ENCODE measurements at places on chromosomes 6 and 20. TPM values are rescaled to one million over a fixed set of nuclear protein-coding genes. Genes with fewer than 3 reads are reported as not detected.

GRCh38 chr6:37667050-37667814 lies 30.5 kb downstream of the MDGA1 start:
- no peak overlapping the region for H3K4me3 ChIP-seq
- H3K27me3 ChIP-seq = peaks cover 10% of the 10 kb centered on the region
- DNase-seq = peak; percentile 77
- H3K4me1 ChIP-seq = peaks cover 42% of the 10 kb centered on the region
- H3K27ac ChIP-seq = peak overlapping the region; percentile 5

DNA sequence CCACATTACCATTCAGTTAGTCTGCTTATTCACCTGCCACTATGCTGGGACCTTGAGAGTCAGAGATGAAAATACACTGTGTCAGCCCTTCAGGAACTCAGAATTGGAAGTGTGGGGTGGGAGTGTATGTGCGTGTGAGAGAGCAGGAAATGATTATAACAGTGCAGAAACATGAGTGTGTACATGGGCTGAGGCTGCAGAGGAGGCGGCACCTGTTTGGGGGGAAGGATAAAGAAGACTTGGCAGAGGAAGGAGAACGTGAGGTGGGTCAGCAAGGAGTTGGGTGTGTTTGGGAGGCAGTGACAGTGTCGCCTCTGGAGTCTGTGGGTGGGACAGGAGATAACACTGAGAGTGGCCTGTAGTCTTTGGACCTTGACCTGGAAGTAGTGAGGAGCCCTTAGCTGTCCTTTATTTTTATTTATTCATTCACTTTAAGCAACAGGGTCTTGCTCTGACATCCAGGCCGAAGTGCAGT lies 3.1 kb downstream of the CHMP4B start:
- no peak overlapping the region for H3K27ac ChIP-seq
- H3K4me3 ChIP-seq = no peak overlapping the region
- H3K27me3 ChIP-seq = no peaks in the 10 kb centered on the region
- DNase-seq = no peak
- peaks cover 51% of the 10 kb centered on the region for H3K4me1 ChIP-seq
- peaks cover 13% of the 10 kb centered on the region for H3K36me3 ChIP-seq

DNA sequence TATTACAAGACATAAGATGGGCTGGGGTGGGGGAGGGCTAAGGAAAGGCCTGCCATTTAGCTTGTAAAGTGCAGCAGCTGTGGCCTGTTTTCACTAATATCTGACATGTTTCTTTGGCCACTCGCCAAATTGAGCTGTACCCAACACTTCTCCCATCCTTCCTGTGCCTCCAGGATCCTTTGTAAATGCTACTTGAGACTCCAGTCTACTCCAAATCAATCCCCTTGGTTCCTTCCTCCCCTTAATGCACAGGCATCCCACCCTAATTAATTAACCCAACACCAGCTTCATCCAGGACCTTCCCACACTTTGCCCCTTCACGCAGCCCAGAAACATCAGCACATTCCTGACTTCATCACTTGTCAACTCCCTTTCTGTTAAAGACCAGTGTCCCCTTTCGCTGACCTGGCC lies 55.0 kb upstream of the TCF21 start:
- H3K4me3 ChIP-seq = no peak overlapping the region
- H3K27me3 ChIP-seq = no peaks in the 10 kb centered on the region
- no peak overlapping the region for H3K27ac ChIP-seq
- DNase-seq = no peak
- no peaks in the 10 kb centered on the region for H3K36me3 ChIP-seq
- peaks cover 14% of the 10 kb centered on the region for H3K4me1 ChIP-seq

Gene TFB1M
- total RNA-seq = 28.2 TPM

- no peaks in the 10 kb centered on the region for H3K36me3 ChIP-seq
- H3K27me3 ChIP-seq = peaks cover 27% of the 10 kb centered on the region
- no peak overlapping the region for H3K4me3 ChIP-seq
- DNase-seq = peak; percentile 34
- H3K4me1 ChIP-seq = no peaks in the 10 kb centered on the region
- no peak overlapping the region for H3K27ac ChIP-seq
Measured at GRCh38 chr20:1734269-1734858, 76.8 kb upstream of the SIRPG start.

DNA sequence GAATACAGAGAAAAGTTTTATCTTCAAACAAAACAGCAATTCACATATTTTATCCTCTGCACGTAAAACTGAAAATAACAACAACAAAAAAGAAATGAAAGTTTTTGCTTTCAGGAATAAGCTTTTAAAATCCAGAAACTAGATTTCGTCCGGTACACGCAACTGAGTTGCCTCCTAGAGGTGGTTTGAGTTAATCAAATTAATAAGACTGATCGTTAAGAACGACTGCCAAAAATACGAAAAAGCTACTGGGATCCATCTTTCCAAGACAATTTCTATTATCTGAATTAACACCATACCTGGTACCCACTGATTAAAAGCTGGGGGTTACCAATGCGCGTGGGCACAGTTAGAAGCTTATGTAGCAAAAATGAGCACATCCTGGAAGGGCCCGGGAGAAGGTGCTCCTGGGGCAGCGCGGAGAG lies 669 bp downstream of the PDCD2 start:
- peaks cover 22% of the 10 kb centered on the region for H3K4me1 ChIP-seq
- DNase-seq = peak; percentile 10
- H3K27ac ChIP-seq = peak overlapping the region; percentile 91
- peaks cover 2% of the 10 kb centered on the region for H3K27me3 ChIP-seq
- peaks cover 36% of the 10 kb centered on the region for H3K36me3 ChIP-seq

Gene SCUBE3
- 67.7 TPM for total RNA-seq

DNA sequence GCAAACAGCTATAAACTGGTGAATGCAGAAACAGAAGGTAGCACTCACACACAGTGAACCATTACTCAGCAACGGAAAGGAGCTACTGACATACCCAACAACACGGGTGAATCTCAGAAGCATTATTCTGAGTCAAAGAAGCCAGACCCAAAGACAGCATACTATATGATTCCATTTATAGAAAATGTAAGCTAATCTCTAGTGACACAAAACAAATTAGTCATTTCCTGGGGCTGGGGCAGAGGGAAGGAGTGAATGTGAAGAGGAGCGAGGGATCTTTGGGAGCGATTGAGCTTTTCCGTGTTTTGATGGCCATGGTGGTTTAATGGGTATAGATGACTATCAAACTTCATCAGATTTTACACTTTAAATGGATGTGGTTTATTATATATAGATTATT lies 614.6 kb downstream of the DHX35 start:
- H3K36me3 ChIP-seq = no peaks in the 10 kb centered on the region
- no peak for DNase-seq
- no peak overlapping the region for H3K4me3 ChIP-seq
- no peaks in the 10 kb centered on the region for H3K27me3 ChIP-seq
- no peaks in the 10 kb centered on the region for H3K4me1 ChIP-seq
- no peak overlapping the region for H3K27ac ChIP-seq

GRCh38 chr6:52505726-52506409 lies 71.0 kb downstream of the TRAM2 start:
- peaks cover 88% of the 10 kb centered on the region for H3K36me3 ChIP-seq
- no peak for DNase-seq
- H3K27me3 ChIP-seq = peaks cover 37% of the 10 kb centered on the region
- H3K4me1 ChIP-seq = peaks cover 86% of the 10 kb centered on the region
- H3K4me3 ChIP-seq = no peak overlapping the region

GRCh38 chr6:87078983-87079616 lies 15.8 kb downstream of the CGA start:
- DNase-seq = peak; percentile 52
- no peaks in the 10 kb centered on the region for H3K4me1 ChIP-seq
- H3K4me3 ChIP-seq = no peak overlapping the region
- peaks cover 8% of the 10 kb centered on the region for H3K27me3 ChIP-seq
- no peaks in the 10 kb centered on the region for H3K36me3 ChIP-seq

Gene PNLDC1
- total RNA-seq = not detected

DNA sequence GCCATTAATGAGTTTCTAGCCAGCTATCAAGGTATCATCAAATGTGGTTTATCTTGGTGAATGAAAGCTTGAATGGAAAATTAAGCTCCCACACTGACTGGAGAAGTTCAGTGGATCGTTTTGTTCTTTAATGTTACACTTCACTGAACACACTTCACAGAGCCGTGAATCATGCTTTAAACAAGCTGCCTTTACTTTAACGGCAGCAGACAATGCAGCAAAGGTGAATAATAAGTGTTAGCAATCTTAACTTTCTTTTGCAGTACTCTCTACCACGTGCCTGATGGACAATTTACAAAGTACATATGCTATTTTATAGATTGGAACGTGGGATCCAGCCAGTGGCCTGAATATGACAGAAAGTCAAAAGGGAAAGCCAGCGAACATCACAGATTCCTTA lies 424.5 kb downstream of the GRIK2 start:
- H3K27me3 ChIP-seq = no peaks in the 10 kb centered on the region
- DNase-seq = no peak
- no peaks in the 10 kb centered on the region for H3K4me1 ChIP-seq
- no peak overlapping the region for H3K4me3 ChIP-seq

Gene TMEM170B
- 0.24 TPM for total RNA-seq
